Stimulated activated CD4-positive, alpha-beta T cell treated with anti-CD3 and anti-CD28 coated beads, TNF-alpha, amount 100 ng/mL, for 4 hours (primary cell): ENCODE measurements at places on chromosomes 12 and 14.

DNA sequence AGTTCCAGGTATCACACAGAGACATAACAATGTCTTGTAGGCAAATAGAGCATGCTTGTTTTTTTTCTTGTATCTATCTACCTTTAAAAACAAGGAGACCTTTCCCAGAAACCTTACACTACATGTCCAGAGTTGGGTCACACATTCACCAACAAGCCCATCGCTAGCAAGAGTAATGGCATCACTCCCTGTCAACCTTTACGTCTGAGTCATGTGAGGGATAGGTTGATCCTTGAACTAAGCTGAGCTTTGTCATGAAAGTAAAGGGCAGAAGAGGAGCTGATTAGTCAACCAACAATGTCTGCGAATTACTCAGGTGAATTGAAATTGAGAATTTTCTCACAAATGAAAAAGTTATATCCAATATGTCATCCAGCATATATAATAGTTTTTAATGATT is 219.4 kb downstream of the CNTN1 start:
- DNase-seq, result no peak

DNA sequence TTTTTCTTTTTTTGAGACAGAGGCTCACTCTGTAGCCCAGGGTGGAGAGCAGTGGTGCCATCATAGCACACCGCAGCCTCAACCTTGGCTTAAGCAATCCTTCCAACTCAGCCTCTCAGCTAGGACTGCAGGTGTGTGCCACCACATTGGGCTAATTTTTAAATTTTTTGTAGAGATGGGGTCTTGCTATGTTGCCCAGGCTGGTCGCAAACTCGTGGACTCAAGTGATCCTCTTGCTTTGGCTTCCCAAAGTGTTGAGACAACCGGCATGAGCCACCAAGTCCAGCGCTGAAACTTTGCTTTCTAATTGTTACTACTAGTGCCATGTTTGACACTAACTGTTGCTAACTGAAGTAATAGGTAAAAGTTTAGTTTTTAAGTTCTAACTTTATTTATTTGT is 8.0 kb downstream of the RNF10 start:
- DNase-seq, result no peak

- DNase-seq, result no peak
Measured at GRCh38 chr12:56304872-56305590, 4.9 kb upstream of the CS start.

DNA sequence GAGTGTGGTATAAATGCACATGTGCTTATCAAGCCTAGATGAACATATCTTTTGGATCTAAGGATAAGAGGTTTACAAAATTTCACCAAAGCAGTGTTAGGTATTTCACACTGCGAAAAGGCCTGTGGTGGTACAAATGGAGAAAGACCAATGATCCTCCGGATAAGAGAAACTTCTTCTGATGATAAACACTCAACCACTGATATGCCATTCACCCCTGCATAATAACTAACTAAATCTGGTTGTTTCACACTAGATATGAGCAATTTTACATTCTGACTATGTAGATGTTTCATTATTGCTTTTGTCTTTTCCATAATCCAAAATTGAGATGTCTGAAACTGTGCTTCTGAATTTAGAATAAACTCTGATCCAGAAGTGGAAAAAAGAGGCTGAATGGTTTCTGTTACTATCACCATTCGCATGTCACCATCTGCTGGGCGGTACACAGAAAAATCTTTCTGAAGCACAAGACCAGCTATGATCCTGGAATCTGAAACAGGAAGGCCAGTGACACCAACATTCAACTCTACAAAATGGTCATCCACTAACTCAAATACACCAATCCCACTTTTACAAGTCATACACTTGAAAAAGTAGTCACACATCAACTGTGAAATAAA is 1.3 kb downstream of the BBS10 start:
- DNase-seq, result no peak

DNA sequence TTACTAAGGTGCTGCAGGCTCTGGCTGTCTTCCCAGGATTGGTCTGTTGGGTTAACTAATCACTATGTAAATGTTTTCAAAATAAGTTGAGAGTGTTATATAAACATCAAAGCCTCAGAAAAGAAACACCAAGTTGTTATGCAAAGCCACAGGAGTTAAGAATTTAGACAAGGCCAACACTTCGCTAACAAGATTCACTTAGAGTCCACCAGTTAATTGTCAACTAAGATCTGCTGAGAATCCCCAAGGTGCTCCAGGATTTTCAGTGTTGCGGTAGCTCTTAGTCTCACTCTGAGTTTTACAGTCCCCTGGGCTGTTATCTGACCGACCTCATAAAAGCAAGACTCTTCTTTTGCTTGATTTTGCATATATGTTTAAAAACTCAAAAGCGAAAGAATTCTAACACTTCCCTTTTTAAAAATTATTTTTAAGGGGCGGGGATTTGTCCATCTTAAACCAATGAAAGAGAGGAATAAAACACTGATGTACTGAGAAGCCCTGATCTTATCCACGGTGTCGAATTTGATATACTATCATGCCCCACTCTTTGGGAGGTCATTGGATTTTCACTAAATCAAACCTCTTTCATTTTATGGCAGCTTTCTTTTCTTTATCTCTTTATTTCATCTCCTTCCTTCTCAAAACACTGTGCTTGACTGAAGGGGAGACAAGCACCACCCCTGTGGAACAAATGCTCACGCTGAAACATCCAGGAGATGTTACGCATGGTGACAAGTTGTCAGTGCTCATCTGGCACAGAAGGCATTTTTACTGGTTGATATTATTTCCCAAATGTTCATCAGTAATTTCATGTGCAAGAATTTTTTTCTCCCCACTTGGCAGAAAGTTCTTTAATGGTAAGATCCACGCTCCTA is 7.0 kb downstream of the NIN start:
- DNase-seq, result no peak

- DNase-seq, result no peak
Measured at GRCh38 chr14:95433094-95433478, 83.4 kb downstream of the SYNE3 start.

DNA sequence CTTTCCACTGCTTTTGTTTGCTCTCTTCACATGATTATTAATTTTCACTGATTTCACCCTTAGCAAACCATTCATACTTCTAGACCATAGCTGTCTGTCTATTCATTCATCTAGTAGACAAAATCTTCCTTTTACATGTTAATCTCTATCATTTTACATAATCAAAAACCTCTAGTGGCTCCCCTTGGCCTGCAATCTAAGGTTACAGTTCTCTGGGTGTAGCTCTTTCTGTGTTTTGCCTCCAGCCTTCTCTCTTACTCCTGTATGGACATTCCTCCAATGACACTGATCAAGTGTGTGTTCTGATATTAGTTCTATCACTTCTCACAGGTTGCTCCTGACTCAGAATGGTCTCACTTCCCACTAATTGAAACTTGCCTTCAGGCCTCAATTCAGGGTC is 56.4 kb downstream of the PRKCH start:
- no peak for DNase-seq

GRCh38 chr14:70515811-70516210 is 19.0 kb downstream of the ADAM20 start:
- no peak for DNase-seq

DNA sequence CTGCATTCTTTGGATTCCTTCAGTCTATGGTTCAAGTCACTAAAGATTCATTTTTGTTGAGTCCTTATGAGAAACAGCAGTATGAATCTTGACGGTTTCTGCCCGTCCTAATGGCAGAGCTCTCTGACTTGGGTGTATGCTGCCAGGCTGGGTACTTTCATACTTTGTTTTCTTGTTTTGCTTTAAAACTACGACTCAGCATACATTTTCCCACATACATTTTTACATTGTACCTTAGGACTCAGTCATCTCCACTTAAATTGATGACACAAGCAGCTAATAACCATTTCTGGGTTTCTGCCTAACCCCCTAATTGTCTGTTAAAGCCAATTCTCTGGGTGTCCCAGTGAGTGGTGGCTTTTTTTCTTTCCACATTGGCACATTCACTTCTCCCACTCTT is 4.8 kb upstream of the DDX55 start:
- no peak for DNase-seq

DNA sequence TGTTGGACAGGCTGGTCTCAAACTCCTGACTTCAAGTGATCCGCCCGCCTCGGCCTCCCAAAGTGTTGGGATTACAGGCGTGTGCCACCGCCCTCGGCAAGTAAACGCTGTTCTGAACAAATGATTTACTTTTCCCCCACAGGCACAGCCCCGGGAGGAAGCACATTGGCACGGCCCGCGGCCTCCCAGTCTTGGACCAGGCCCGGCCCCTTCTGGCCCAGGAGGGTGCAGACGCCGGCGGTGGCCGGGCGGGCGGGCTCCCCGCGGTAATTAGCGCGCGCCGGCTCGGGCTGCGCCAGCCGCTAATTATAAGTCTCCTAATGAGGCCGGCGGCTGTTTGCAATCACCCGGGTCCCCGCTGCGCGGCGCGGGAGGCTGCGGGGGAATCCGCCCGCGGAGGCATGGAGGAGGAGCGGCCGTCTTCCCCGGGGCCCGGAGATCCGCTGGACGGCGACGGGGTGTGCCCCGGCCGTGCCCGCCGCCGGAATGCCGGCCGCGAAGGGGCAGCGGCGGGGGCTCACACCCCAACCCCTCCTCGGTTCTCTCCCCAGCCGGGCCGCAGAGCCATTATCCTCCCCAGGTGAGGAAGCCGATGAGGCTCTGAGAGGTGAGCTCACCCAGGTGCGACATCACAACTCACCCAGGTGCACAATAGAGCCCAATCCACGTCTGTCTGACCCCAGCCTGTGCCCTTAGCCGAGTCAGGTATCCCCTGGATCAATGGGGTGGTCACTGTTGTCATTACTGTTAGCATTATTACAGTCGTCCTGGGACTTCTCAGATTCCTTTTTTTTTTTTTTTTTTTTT is 3.3 kb upstream of the POP5 start:
- peak; percentile 33 for DNase-seq

DNA sequence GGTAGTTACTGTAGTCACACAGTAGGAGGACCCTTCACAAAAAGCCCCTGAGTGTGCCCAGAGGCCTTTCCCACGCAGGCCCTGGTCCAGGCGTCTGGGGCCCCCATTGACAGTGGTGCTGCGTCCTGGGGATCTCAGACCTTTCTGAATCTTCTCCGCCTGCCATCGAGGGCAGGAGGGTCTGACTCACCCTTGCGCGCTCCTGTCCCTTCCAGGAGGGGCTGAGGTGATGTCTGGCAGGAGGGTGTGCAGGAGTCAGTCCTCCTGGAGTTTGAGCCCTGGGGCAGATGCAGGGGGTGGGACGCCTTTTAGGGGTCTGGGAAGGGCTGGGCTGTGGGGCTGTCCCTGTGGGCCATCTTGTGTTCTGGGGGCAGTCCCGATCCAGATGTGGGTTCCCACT is 386.8 kb downstream of the TMEM121 start:
- DNase-seq, result no peak

- DNase-seq, result no peak
Measured at GRCh38 chr12:20451761-20452160, 83.4 kb downstream of the PDE3A start.

- no peak for DNase-seq
Measured at GRCh38 chr12:24584032-24584675, 364.7 kb downstream of the BCAT1 start.

DNA sequence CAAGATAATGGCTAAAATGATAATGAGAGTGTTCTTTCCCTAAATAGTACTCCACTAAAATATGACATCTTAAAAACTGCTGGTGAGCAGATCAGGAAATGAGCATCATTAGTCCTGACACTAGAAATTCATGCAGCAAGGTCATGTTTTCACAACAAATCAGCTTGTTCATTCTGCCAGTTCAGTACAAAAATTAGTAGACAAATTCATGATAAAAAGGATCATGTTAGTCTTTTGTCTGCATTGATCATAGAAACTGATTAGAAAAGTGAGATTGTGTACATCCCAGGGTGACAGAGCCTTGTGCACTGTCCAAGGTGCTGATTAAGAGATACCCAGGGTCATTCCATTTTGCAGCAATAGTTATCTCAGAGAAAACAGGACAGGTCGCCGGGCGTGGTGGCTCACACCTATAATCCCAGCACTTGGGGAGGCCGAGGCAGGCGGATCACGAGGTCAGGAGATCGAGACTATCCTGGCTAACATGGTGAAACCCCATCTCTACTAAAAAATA is 163.6 kb downstream of the RIMBP2 start:
- no peak for DNase-seq
